ENCODE measurements at places on chromosomes 12 and 14.

DNA sequence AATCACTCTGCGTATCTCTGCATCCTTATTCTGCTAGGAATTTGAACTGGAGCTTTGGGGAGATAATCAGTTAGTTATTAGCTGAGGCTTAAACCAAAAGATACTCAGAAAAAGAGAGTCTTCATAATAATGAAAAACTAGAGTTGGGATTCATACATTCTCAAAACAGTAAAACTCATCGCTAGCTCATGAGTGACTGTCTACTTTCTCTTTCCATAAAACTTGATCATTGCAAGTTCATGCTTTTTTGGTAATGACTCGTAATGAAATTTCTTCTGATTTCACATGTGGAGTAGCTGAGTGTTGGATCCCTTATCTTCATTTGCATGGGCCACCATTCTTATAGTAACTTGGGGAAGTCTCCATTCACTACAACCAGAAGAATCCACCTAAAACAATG lies 397.7 kb downstream of the PDZRN4 start:
- DNase-seq = no peak

- DNase-seq = no peak
These were observed 18.8 kb downstream of the GPR65 start for GRCh38 chr14:88023658-88024187.

GRCh38 chr12:82527165-82527780 lies 159.4 kb upstream of the TMTC2 start:
- DNase-seq = no peak

GRCh38 chr14:82492157-82492556 lies 958.5 kb upstream of the SEL1L start:
- DNase-seq = no peak

DNA sequence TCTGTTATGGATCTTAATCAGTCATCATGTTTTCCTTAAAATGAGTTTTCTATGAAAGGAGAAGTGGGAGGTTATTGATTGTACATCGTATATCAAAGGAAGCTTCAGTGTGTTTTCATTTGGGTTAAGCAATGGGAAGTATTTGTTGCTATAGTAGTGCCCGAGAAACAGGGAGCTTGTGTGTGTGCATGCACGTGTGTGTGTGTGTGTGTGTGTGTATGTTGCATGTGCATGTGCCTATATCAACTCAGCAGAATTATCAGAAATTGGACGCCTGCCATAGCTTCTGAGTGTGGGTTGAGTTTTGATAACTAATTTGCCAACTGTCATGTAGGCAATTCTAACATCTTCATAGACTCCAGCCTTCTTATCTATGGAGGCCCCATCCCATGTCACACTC lies 246.1 kb upstream of the CRY1 start:
- no peak for DNase-seq

- DNase-seq = no peak
These were observed 183.9 kb upstream of the CNOT2 start for GRCh38 chr12:70059373-70059772.

- no peak for DNase-seq
These were observed 33.7 kb upstream of the PYGL start for GRCh38 chr14:50977863-50978528.

- no peak for DNase-seq
These were observed at the start of gene SDS for GRCh38 chr12:113403435-113404415. Gene SDS, minus strand, starts transcription at chr12:113403887. Its CDS starts 4,179 bp downstream, at chr12:113399708.

Data from activated CD4-positive, alpha-beta T cell treated with anti-CD3 and anti-CD28 coated beads, Interleukin-2, amount 50 U/mL, for 4 hours (primary cell).